ENCODE measurements at places on chromosomes 7 and 10.

DNA sequence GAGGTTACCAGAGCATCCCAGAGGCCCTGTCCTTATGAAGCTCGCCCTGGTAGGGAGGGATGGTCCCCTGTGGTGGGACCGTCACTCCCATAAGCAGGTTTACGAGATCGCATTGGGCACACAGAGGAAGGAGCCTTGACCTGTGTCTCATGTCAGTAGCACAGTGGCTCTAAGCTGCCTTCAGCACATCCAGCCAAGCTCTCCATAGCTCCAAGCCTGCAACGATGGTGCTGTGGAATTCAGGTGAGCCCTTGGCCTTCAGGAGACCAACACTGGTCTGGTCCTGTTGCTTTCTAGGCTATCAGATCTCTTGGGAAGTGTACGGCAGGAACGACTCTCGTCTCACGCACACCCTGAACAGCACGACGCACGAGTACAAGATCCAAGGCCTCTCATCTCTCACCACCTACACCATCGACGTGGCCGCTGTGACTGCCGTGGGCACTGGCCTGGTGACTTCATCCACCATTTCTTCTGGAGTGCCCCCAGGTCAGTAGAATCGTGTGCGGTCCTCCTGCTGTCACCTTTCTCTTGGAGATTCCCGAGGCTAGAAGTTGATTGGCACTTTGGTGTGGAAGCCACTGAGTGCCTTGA, 605.3 kb upstream of the FOXK1 start:
- DNase-seq: no peak

GRCh38 chr7:126948664-126949063, 304.1 kb downstream of the GRM8 start:
- no peak for DNase-seq

GRCh38 chr10:43160921-43161255, 22.6 kb downstream of the CSGALNACT2 start:
- no peak for DNase-seq

DNA sequence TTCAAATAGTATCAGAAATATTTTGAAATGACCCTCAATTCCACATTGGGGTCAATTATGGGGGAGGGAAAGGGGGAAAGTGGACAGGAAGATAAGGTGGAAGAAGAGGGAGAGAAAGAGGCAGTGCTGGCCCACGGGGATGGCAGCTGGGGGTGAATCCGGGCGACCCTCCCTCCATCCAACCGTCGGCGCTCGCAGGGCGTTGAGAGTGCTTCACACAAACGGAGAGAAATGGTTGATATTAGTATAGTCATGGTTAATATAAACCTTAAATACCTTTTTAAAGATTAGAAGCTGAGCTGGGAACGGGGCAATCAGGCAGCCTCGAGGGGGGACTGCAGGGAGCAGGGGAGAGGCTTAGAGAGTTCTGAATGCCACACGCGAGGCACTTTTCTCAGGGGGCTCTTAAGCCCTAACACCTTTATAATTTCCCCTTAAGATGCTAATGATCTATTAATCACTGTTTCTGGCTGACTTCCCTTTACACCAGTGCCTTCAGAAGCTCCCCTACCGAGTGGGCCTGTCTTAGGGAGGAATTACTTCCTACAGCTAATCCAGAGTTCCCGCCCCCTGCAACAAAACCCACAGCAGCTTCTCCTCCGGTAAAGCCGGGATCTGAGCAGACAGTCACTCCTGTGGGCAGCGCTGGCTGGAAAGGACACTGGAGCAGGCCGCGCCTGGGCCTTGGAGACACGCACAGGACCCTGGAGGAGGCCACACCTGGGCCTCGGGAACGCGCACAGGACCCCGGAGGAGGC, 39.5 kb downstream of the PRKAG2 start:
- DNase-seq: no peak

DNA sequence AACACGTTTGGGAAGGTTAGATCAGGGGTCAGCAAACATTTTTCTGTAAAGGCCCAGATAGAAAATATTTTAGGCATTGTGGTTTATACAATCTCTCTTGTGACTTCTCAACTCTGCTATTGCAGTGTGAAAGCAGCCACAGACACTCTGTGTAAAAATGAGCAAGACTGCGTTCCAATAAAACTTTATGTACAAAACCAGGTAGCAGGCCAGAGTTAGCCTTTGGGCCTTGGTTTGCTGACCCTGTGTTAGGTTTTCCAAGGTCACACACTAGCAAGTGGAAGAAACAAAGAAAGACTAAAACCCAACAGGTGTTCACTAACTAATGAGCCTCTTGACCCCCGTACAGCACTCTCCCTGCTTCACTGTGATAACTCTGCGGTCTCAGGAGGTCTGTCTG, 14.9 kb upstream of the PAXIP1 start:
- DNase-seq: no peak

DNA sequence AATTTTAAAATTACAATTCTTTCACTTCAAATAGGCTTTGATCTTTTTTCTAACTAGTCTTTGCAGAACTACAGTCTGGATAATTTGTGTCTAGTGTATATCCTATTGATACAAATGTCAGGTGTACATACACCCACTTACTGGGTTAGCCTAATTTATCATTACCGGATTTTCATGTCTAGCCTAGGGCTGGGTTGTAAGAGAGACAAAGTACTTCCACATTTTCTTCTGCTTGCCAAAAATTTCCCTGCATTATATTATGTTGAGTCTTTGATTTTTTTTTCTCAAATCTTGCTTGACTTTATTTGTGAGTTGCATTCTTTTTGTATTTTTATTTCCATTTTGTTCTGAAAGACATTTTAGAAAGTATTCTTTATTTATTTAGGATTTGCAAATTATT, 284.8 kb upstream of the FZD8 start:
- no peak for DNase-seq

GRCh38 chr10:96998329-96998888, 166.3 kb downstream of the LCOR start:
- DNase-seq: no peak

DNA sequence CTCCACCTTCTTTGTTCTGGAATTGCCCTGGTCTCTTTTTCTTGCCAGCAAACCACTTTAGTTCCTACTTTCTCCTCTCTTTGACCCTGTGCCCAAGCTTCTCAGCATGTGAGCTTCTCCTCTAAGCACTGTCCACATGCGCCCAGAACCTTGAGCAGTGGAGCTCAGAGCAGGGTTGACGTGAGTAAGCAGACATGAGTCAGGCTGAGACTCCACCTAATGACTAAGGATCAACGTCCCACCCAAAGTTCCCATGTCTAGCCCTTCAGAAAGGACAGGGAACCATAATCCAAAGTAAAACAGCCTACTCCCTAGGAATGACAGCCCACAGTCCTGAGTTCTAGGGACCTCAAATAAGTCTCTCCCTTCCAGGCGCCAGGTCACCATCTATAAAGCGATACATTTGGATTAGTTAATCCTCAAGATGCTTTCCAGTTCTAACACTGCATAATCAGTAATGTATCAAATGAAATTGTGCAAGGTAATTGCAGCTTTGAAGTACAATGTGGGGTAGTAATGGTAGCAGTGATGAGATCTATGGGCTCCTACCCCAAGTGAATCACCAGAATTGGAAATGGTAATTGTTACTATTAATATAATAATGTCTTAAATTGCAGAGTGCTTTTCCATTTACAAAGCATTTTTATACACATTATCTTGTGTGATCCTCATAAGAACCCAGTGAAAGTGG, 44.5 kb downstream of the KCNMA1 start:
- no peak for DNase-seq

DNA sequence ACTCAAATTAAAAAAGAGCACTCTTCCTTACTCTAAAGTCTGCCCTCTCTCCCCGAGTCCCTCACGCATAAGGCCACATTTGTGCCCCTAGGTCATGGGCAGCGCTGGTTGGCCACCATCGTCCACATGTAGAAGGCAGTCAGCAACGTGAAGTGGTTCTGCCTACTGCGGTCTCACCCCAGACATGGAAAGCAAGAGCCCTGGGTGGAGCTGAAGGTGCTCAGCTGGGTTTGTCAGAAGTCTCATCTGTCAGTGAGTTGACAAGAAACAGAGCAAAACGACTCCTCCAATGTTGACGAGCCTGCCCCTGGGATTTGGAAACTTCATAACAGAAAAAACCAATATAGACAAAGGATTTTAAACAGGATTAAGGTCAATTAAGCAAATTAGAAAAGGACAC, 192.3 kb upstream of the PRSS58 start:
- DNase-seq: no peak

DNA sequence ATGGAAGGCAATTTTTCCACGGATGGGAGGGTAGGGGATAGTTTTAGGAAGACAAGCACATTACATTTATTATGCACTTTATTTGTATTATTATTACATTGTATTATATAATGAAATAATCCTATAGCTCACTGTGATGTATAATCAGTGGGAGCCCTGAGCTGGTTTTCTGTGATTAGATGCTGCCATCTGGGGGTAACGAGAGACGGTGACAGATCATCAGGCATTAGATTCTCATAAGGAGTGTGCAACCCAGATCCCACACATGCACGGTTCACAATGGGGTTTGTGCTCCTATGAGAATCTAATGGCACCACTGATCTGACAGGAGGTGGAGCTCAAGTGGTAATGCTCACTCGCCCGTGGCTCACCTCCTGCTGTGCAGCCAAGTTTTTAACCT, 103.9 kb upstream of the STK17A start:
- DNase-seq: no peak

DNA sequence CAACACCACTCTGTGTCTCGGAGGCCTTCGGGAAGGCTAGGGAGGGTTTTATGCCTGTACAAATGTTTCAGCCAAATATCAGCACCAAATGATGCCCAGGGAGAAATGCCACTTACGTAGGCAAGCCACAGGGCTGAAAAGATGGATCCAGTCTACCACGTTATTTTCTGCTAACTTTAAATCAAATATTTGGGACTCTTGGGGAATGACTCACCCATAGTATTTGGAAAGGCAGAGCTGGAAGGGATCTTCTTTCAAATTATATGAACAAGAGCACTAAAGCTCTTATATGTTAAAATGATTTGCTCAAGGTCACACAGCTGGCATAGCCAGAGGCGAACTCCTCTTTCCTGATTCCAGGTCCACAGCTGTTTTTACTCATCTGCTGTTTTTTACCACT, 591.4 kb downstream of the SORCS1 start:
- DNase-seq: no peak

- no peak for DNase-seq
Measured at GRCh38 chr10:132978542-132978941, 36.2 kb upstream of the CFAP46 start.

DNA sequence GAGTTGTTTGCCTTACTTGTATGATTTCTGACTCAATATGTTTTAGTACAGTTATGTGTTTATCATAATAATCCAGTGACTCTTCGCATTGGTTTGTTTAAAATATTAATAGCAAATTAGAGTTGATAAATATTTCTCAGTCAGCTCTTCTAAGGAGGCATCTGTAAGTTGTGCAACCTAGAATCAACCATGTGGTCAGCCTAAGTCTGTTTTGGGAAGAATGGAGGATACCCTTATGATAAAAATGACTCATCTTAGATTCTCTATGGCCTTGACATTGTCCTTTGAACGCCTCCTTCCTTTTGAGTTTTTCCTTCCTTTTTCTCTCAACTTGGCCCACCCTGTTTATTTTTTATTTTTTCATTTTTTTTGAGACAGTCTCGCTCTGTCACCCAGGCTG, 18.8 kb downstream of the DNAJC9 start:
- no peak for DNase-seq

- DNase-seq: no peak
Measured at GRCh38 chr10:126930131-126930882, 25.1 kb downstream of the DOCK1 start.

- DNase-seq: no peak
Measured at GRCh38 chr7:46127814-46128213, 206.7 kb upstream of the IGFBP3 start.

GRCh38 chr7:20777377-20778062, 9.2 kb downstream of the SP8 start:
- DNase-seq: no peak

DNA sequence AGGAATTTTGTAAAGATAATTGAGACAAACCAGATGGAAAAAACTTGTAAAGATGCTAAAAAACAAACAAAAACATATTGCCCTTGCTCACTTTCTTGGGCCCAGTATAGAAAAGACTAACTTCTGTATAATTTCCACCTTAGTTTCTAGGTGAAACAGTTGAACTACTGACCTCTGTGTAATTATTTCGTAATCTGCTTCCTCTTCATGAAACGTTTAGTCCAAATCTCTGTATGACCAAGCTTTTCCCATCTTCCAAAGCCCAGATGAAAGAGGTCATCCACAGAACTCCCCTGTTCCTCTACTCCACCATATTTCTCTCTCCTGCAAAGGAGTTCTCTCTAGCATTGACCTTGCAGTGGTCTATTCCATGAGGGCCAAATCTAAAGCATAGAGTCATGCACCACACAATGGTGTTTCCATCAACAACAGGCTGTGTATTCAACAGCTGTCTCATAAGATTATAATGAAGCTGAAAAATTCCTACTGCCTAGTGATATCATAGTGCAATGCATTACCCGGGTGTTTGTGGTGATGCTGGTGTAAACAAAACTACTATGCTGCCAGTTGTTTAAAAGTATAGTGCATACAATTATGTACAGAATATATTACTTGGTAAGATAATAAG, 647.6 kb downstream of the TNS3 start:
- DNase-seq: no peak

- no peak for DNase-seq
Measured at GRCh38 chr10:131977323-131978096, 4.2 kb downstream of the BNIP3 start.

GRCh38 chr10:17684537-17684936, 40.6 kb downstream of the STAM start:
- DNase-seq: no peak

DNA sequence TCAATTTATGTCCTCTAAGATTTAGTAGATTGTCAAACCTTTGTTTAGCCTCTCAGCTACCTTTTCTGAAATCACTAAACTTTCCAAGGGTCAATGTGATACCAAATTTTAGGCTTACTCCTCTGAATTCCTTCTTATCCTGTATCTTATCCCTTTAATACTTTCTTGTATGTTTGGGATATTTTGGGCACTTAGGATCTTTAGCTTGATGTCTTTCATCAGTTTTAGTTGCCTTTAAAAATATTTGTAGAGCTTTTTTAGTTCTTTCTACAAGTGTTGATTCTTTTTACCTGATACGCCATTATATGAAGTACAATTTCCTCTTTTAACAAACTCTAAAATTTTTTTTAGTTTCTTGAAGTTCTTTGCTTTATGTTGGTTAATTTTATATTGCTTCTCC, 30.7 kb upstream of the HDAC9 start:
- no peak for DNase-seq
